Pericardium fibroblast (primary cell): ENCODE measurements at places on chromosomes 6 and 20. TPM values are rescaled to one million over a fixed set of nuclear protein-coding genes. Genes with fewer than 3 reads are reported as not detected.

SRXN1 gene
- total RNA-seq = 37.5 and 41.7 TPM in 2 replicates

C20orf141 gene
- total RNA-seq = 0.47 TPM in 1 of 2 replicates, not detected in the other

GUCA1A gene
- not detected in 2 replicates for total RNA-seq

TCFL5 gene
- 14.2 and 22.7 TPM in 2 replicates for total RNA-seq

SPDEF gene
- not detected in 2 replicates for total RNA-seq

SAYSD1 gene
- total RNA-seq = 15.3 and 16.7 TPM in 2 replicates

KIF25 gene
- total RNA-seq = not detected in 2 replicates

RNF144B gene
- total RNA-seq = 0.12 and 0.68 TPM in 2 replicates

SLC26A8 gene
- not detected in 2 replicates for total RNA-seq

TINAG gene
- not detected in 2 replicates for total RNA-seq

JPH2 gene
- 1.4 and 5.3 TPM in 2 replicates for total RNA-seq

SDC4 gene
- 45.2 and 48.1 TPM in 2 replicates for total RNA-seq

INSM1 gene
- total RNA-seq = not detected in 2 replicates

SYCP2L gene
- not detected in 2 replicates for total RNA-seq

RAET1L gene
- total RNA-seq = not detected in 2 replicates

TFAP2B gene
- not detected in 2 replicates for total RNA-seq

ZBTB46 gene
- total RNA-seq = 3.4 and 6.4 TPM in 2 replicates

TFAP2D gene
- not detected in 2 replicates for total RNA-seq

UNC93A gene
- total RNA-seq = not detected in 2 replicates

GLO1 gene
- 121 and 125 TPM in 2 replicates for total RNA-seq

TFEB gene
- 2.6 and 4.2 TPM in 2 replicates for total RNA-seq

GPR63 gene
- total RNA-seq = 0.47 and 0.51 TPM in 2 replicates

BPIFA1 gene
- not detected in 2 replicates for total RNA-seq

PTPRK gene
- 17.4 and 17.9 TPM in 2 replicates for total RNA-seq

EYA2 gene
- 0.94 and 3.5 TPM in 2 replicates for total RNA-seq

FAM110A gene
- total RNA-seq = 1.8 and 4.4 TPM in 2 replicates

TMEM14A gene
- 29.6 and 35.0 TPM in 2 replicates for total RNA-seq

LY6G6D gene
- not detected in 2 replicates for total RNA-seq

FOXF2 gene
- 0.82 and 4.5 TPM in 2 replicates for total RNA-seq

UBE2V1 gene
- 78.8 and 80.1 TPM in 2 replicates for total RNA-seq

KCNB1 gene
- total RNA-seq = 1.7 and 3.0 TPM in 2 replicates

SCRT2 gene
- not detected in 2 replicates for total RNA-seq

DNPH1 gene
- 93.9 and 147 TPM in 2 replicates for total RNA-seq

TBCC gene
- total RNA-seq = 38.2 and 46.8 TPM in 2 replicates

ELMO2 gene
- total RNA-seq = 35.4 and 40.7 TPM in 2 replicates
